ENCODE measurements at places on chromosomes 11 and 22.

GRCh38 chr11:118079491-118079890 is 2.6 kb downstream of the TMPRSS4 start:
- no peak for DNase-seq

DNA sequence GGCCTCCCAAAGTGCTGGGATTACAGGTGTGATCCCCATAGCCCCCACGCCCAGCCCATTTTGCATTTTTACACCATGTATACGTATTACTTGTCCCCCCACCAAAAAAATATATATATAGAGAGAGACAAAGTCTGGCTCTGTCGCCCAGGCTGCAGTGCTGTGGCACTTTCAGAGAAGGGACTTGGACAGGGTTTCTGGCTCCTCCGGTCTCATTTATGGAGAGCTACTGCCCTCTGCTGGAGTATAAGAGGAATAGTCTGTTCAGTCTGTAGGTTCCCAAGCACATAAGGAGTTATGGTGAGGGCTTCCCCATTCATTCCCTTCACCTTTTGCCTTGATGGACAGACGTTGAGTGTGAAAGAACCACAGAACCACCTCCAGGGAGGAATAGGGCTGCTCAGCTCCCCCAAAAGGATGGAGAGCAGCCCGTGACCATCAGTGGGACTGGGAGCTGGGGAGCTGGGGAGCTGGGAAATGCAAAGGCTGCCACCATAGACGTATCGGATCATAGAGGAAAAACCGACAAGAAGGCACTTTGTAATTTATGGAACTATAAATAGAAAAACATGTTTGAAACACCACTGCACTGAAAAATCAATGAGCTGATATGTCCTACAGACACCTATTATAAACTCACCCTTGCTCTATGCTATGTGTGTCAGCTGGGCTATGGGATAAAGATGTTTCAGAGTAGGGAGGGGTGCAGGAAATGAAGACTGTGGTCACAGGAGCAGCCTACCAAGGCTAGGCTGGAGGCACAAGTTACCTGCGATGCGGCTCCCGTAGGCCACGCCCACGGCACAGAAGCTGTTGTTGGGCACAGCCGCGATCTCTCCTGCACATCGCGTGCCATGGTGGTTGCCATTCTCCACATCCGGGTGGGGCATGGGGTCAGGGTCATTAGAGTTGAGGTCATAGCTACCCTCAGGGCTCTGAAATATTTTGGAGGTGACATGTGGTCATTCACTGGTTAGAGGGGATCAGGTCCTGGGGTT is 5.2 kb downstream of the PCSK7 start:
- peak; percentile 24 for DNase-seq

- DNase-seq, result peak; percentile 13
These were observed at the start of gene NAV2 for GRCh38 chr11:19712281-19713195. Gene NAV2, plus strand, starts transcription at chr11:19712837. Its CDS starts 859 bp downstream, at chr11:19713696.

DNA sequence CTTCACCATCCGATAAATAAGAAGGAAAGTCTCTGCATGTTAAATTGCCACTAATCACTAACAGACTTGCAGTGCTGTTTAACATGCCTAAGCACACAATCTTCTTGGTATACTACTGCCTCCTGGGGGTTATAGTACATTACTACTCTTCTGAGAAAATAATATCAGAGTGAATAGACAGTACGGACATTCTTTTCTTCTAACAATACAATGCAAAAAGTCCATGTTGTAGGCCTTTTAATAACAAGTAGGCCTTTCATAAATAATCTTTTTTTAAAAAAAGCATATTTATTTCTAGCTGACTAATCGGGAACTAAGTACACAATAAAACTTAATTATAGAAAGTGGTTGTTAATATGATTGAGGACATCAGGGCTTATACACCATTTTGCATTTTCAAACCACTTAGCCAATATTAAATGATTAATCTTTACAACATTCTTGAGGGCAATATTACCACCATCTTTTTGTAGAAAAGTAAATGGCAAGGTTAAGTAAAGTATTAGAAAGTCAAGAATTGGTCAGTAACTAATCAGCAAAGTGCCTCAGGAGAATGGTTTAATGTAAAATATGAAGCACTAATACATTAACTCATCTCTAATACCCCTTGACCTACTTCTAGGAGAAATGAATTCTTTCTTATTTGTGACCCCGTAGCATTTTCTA is 84.7 kb downstream of the TTC28 start:
- peak; percentile 34 for DNase-seq

- no peak for DNase-seq
These were observed 26.9 kb downstream of the ARFGAP3 start for GRCh38 chr22:42830161-42830560.

DNA sequence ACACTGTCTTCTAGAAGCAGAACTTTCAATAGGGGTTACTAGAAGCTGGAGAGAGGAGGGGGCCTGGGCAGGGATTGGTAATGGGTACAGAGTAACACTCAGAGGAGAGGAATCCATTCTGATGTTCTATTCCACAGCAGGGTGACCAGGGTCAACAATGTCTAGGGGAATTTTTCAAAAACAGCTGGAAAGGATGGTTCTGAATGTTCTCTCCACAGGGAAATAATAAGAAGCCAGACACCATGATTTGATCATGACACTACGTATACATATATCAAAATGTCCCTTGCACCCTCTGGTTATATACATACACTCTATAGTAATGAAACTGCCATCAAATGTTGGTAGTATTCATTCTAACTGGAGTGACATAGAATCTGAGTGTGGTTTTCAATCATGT is 111.2 kb upstream of the TOP3B start:
- DNase-seq, result no peak

DNA sequence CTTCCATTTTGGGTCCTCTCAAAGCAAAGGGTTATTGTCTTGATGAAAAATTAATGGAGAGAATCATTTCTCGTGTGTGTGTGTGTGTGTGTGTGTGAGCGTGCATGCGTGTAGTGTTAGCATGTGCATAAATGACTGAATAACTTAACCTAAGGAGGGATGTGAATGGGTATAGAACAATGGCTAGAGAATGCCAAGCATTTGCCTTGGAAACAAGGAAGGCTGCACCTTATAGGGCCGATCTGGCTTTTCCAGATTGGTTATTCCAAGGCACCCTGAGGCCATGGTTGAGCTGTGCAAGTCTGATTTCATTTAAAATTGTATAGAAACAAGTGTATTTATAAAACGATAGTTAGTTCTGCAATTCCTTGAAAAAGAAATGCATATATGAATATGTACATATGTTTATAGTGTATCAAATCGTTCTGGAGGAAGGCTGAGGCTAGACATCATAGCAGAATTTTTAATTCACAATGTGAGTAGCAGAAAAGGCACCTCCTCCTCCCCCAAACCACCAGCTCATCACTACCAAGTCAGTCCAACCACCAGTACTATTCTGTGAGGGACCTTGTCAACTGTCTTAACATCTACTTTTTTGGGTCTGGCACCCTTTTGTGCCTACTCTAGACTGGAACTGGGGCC is 322.7 kb upstream of the ISX start:
- no peak for DNase-seq

DNA sequence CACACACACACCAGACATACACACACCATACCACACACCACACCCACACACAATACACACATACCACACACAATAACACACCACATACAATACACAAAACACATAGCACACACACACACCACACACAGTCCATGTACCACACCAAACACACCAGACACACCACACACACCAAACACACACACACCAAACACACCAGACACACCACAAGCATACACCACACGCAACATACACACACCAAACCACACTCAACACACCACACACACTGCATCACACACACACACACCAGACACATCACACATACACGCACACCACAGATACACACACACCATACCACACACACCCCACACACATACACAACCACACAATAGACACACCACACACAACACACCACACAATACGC is 54.8 kb downstream of the IGSF9B start:
- no peak for DNase-seq

DNA sequence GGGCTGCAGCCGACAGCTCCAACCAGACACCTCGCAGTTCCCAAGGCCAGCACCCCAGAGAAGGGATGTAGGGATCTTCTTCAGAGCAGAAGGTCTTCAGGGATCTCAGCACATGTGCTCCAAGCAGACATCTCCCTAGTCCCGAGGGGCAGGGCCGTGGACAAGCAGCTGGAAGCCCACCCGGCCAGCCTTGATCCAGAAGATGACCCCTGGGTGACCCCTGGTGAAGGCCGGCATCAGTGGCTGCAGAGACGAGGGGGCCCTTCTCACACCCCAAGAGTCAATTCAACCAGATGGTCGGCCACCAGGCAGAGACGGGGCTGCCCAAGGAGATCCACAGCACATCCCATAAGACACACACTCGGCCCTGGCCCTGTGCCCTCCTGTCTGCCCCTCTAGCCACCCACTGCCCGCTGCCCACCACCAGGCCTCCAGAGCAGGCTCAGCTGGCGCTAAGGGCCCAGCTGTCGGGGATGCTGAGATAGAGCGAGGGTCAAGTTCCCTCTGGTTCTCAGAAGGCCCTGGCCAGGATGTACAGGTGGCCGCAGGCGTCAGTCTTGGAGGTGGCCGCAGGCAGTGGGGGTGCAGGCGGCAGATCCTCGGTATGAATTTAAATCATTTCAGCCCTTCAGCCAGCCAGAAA is 168.3 kb downstream of the BRD1 start:
- DNase-seq, result no peak

DNA sequence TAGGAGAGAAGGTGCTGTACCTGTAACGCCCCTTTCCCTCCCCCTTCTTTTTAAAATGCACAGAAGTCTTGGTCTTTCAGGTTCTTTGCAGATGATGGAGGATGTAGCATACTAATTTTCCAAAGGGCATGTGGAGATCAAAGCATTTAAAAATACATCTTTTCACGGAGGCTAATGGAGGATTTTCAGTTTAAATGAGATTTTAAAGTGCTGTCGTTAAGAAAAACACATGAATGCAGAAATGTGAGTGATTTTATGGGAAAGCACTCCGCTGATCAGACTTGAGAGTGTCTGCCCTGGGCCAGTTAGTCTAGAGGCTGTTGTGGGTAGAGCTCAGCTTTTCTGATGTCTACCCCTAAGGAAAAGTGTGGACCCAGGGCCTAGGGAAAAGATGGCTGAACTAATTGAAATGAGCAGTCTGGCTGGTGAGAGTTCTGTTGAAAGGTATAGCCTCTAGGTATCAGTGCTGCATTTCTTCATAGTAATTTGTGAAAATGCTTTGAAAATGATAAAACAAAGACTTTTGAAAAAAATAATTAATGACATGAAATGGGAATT is 2.5 kb downstream of the AMOTL1 start:
- DNase-seq, result no peak

DNA sequence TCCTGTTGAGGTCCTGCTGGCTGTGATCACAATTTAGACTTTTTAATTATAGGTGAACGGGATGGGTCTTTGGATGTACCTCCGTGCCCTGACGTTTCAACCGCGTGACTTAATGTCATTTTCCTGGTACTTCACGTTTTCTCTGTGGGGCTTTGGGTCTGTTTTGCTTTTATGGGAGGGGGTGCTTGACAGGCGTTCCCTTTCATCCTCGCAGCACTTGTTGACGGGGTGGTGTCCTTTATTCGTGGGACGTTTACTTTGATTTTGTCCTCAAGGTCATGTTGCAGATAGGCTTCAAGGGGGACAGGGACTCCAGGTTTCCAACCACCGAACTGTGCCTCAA is 994 bp downstream of the PPP6R3 start:
- no peak for DNase-seq

- DNase-seq, result no peak
These were observed 340.4 kb upstream of the NCAM1 start for GRCh38 chr11:112620621-112621394.

DNA sequence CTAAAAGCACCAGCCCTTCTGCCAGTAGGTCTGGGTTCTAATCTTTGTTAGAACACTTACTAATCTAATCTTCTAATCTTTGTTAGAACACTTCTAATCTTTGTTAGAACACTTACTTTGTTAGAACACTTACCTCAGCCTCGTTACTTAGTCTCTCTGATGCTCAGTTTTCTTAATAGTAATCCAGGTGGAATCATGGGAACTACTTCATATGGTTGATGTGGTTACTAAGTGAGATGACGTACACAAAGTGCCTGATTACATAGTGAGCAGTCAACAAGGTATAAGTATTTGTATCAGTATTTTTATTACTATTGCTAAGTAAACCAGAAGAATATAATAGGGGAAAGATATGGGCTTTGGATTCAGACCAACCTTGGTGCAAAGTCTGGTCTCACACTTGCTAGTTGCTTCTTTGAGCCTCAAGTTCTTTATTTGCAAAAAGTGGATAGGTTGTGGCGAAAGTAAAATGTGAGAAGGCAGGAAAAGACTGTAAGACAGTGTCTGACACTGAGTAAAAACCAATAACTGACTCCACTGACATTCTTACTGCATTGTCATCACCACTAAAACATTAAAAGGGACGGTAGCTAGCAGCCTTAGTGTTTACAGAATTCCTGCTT is 83.7 kb downstream of the TRAF6 start:
- no peak for DNase-seq

- DNase-seq, result no peak
These were observed 5.1 kb downstream of the SHISAL1 start for GRCh38 chr22:44307509-44308169.

- no peak for DNase-seq
These were observed 51.3 kb upstream of the CDON start for GRCh38 chr11:126113963-126114362.

- no peak for DNase-seq
These were observed 83.1 kb downstream of the WNT11 start for GRCh38 chr11:76123248-76123647.

- DNase-seq, result no peak
These were observed 13.9 kb downstream of the ZBED4 start for GRCh38 chr22:49867303-49868265.

DNA sequence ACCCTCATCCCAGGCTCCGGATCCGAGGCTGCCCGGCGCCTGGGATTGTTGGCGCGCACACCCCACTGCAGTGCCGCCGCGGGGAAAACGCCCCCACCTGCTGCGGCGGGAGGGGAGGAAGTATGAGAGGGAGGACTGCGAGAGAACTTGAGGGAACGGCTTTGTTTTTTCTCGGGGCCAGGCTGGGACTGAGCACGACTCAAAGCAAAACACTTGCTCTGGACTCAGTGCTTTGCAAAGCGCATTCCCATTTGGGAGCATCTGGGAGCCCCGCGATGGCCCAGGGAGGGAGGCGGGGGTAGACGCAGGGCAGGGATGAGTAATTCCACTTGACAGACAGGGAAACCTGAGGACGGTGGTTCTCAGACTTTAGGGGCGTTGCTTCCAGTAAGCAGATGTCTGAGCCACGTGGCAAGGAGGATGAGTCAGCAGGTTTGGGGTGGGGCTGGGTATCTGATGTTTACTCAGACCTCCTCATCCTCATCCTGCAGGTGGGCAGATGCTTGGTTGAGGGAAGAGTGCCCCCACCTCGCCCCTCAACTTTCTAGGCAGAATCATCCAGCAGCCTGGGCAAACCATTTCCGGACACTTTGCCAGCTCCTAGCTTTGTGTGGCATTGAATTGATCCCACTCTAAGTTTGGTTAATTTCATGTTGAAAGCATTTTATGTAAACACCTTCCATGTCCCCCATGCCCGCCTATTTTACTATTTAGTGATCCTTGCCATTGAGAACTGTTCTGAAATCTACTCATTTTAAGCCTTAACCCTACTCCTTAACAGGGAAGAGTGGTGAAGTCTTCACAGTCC is 1.5 kb downstream of the MIAT start:
- peak; percentile 68 for DNase-seq
